Activated CD4-positive, CD25-positive, alpha-beta regulatory T cell (primary cell): ENCODE measurements at places on chromosomes 12 and 14.

DNA sequence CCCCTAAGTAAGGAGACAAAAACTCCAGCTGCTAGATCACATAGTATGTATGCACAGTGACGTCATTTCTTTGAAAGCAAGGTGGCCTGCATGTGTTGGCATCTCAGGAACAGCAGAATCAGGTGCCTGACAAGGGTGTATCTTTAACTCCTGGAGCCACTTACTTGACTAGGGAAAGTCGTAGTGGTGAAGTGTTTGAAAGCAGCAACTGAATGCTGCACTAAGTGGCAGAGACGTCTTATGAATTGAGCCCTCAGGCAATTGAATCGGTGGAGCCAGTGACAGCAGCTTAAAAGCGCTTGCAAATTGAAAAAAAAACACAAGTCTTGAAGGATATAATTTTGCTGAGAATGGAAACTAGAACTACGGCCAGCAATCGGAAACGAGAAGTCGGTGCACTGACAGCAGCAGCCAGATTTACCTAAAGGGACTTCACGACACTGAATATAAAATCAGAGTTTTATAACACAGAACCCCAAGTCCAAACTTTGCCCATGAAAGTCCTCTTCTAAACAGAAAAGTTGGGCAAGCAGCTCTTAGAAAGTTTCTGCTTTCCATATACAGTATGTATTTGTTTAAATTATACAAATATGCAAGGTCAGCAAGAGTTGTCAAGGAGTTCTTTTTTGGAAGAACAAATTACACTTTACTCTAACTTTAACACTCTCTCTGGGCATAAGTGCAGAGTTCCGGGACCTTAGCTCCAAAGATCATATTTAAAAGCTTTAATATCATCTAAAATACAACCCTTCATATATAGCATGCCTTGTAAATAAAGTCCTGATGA, 1.1 kb downstream of the IGF1 start:
- DNase-seq: no peak

- no peak for DNase-seq
Observed at GRCh38 chr14:71264260-71264659, 357.0 kb downstream of the PCNX1 start.

DNA sequence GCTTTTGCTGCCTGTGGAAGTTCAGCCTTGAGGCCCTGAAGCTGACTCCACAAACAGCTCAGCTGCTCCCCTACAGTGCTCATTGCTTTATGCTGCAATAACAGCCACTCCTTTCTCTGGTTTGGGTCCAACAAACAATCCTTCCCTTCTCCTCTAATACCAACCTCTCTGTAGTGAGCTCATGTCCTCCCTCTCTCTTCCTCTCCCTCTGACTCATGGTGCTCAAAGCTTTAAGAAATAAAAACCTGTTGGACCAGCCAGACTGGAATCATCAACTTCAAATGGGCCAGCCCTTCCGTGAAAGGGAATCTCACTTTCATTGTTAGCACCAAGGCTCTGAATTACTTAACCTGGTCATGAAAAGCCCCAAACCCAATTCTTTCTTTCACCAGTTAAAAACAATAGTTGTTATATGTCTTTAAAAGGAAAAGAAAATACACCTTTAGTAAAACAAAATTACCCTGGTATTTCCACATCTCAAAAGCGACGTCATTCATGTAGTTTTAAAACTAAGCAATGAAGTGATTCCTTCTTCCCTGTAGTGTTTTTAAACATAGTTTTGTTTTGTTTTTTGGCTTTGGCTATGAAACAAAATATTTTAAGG, 126.4 kb downstream of the DUSP6 start:
- no peak for DNase-seq

DNA sequence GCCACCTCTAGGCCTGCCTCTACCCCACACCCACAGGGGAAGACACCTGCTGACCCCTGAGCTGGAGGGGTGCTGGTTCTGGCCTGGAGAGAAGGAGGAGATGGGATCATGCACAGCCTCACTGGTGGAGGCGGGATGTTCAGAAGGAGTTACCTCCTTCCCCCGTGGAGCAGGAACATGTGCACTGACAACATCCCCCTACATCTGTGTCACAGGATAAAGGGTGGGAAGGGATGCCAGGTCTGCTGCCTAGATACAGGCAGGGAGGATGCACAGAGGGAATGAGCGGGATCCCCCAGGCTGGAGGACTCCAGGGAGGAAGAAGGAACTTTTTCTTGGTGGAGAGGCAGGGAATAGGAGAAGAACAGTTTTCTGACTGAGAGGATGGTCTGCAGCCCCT, 8.8 kb downstream of the NRXN3 start:
- DNase-seq: no peak

DNA sequence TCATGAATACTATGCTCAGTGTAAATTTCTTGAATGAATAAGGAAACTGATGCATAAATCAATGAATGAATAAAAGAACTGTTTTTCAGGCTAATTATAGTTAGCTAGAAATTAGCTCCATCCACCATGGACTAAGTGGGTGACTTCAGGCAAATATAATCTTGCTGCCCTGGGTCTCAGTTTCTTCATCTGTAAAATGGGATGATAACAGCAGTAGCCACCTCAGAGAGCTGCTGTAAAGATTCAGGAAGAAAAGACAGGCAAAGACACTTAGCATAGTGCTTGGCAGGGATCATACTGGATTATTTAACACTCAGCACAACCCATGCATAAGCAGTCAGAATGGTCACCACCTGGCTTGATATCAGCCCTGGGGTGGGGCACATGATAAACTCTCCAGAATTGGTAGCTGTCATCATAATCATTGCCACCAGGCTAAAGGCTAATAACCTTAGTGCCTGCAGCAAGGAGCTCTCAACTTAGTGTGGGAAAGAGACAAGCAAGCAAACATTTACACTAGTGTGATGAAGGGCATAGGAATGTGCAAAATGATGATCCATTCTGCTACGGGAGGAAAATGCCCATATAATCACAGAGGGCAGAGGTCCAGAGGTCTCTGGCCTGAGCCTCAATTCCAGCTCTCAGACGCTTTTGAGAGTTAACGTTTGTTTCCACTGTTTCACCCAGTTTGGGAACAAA, 234.7 kb upstream of the TBX3 start:
- no peak for DNase-seq

DNA sequence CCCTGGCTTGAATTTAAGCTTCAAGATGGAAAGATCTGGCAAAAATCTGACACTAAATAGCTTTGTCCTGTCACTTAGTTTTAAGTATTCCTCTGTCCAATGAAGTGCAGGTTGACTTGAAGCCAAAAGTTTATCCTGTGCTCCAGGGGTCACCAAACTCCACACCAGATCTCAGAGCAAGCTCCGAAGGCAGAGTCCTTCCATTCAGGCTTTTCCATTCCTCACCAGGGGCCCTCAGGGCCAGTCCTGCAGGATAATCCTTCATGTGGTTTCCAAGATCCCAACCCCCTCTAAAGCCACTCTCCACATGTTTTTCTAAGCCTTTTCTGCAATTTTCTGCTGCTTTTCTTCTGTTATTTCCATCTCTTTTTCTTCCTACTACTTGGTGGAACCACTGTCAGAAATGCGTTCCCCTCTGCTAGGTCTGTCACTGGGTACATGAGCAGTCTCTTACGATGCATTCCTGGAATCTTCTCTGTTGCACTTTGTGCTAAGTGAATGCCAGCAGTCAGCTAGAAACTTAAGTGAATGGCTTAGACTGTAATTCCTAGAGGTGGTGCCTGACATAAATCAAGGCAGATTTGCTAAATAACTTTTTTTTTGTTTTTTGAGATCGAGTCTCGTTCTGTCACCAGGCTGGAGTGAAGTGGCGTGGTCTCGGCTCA, 251.4 kb downstream of the MSRB3 start:
- no peak for DNase-seq

DNA sequence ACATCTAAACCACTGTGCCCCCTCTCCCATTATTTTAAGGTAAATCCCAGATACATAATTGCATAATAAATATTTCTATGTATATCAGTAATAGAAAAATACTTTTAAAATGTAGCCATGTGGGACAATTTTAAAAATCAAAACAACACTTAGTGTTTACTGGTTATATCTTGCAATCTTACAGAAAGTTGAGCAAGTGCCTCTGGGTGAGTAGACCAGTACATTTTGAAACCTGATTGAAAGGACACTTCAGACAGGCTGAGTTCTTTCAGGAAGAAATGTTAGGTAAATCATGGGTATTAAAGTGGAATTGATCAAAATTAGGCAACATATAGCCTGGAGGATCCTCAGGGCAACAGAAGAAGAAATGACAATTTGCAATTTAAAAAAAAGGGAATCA, 7.2 kb downstream of the SLC38A4 start:
- DNase-seq: no peak

- DNase-seq: no peak
Observed at GRCh38 chr12:116122628-116123027, 154.9 kb downstream of the MED13L start.

GRCh38 chr12:69168828-69169227, 70.5 kb upstream of the CPSF6 start:
- no peak for DNase-seq

GRCh38 chr12:59066445-59066844, 146.1 kb upstream of the LRIG3 start:
- no peak for DNase-seq

DNA sequence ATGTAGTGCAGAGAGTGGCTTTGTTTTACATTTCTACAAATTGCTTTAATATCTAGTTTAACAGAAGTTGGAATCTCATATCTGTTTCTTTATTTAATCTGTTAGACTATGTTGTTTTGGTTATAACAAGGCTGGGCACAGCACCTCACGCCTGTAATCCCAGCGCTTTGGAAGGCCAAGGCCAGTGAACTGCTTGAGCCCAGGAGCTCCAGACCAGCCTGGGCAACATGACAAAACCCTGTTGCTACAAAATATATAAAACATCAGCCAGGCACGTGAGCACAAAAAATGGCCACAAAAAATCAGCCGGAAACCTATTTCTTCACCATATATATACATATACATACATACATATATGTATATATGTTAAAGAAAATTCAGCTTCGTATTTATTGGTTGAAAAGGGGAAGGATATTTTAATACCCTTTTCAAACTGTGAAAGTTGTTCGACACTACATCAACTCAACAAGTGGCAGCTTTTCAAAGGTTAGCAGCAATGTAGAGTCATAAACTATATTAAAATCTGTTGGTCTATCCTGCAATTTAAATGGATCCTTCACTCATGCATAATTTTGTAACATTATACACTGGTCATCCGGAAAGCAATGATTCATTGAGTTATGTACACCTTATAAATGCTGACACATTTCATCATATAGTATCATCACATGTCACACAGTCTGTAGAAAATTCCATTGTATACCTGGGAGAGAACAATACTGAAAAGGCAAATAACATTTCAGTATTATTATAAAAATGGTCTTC, 7.1 kb downstream of the NR2C1 start:
- DNase-seq: no peak

GRCh38 chr12:127822809-127823411, 444.1 kb upstream of the TMEM132C start:
- DNase-seq: no peak

- no peak for DNase-seq
Observed at GRCh38 chr12:93183940-93184671, 193.6 kb upstream of the NUDT4 start.

GRCh38 chr12:51887476-51888315, at the start of gene ANKRD33:
Gene ANKRD33 (plus strand): TSS chr12:51888103. CDS start chr12:51888187, 84 bp downstream.
- no peak for DNase-seq

DNA sequence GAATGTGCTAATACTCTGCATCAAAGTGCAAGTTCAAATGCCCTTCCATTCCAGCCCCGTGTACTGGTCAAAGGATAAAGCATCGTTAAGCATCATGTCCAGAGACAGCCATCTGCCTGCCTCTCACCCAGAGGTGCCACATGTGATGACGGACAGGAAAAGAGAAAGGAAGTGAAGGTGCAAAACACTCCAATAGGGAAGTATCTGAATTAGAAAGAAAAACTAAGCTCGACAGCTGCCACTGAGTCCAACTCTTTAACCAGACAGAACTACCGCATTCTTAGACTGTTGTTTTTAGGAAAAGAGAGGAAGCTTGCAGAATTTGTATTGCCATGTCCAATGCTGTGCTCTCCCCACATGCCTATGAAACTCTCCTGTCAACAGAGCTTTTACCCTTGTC, 465.0 kb upstream of the SOX5 start:
- DNase-seq: no peak

GRCh38 chr14:49972131-49972671, 79.3 kb downstream of the ARF6 start:
- DNase-seq: no peak

DNA sequence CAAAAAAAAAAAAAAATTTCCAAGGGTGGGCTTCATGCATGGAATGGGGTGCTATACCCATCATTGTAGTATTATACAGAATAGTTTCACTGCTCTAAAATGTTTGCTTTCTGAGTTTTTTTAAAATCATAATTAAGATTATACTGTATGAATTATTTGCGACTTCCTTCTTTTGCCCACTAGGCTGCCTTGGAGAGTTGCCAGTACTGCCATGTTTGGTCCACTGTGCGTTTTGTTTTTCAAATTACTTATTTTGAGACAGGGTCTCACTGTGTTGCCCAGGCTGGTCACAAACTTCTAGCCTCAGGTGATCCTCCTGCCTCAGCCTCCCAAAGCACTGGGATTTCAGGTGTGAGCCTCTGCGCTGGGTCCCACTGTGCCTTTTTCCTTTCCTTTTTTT, 19.9 kb downstream of the PLBD2 start:
- DNase-seq: no peak

DNA sequence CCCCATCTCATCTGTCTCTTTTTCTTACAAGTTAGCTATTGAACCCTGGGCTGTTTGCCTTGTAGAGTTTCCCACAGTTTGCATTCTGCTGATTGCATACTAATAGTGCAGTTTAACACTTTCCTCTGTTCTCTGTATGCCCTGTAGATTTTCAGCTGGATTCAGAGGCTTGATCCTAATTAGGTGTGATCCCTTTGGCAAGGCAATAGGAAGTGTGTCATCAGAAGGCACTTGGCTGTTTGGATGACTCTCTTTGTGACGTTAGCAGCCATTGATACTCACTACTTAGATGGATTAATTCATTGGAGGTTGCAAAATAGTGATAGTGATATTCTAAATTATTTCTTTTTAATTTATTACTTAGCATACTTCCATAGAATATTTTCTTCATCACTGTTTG, 33.6 kb downstream of the FUT8 start:
- DNase-seq: no peak

DNA sequence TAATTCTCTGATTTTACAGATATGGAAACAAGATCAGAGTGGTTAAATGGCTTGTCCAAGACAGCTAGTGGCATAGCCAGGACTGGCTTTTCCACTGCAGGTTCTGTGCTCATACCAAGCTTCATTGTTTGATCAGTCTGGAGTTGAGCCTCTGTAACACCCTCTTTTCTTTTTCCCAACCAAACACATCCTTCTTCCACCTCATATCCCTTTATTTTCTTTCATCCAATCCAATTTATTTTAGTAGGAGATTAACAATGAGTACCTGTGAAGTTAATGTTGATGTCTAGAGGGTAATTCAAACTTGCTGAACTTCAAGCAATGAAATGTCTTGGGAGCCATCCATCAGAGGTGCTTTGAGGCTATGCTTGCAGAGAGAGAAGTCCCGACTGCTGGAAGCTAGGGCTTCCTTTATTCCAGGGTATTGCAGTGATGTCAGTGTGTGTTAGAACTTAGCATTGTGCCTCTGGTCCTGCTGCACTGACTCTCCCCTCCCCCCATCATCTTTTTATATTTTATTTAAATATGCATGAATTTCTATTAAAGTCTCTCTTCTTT, 452.1 kb upstream of the PDE3A start:
- DNase-seq: no peak
